Right ventricle myocardium inferior (tissue), 1 donor: ENCODE measurements at places on chromosomes 1 and 21. TPM values are rescaled to one million over a fixed set of nuclear protein-coding genes. Genes with fewer than 3 reads are reported as not detected.

The OR2T29 gene
- not detected for total RNA-seq

DNA sequence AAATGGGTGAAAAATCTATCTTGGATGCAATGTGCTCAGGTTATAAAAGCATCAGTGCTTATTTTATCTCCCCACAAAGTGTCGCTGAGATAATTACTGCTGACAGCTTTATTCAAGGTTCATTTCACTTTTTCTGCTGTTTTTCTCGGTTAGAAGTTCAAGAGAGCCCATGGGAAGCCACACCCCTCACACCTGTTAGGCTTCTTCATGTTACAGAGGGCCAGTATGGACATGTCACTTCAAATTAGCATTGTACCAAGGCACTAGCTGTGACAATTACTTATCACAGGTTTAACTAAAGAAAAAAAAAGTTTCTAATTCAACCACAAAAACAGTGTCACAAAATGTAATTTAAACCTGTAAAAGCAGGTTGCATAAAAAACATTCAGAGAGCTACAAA is 187.3 kb upstream of the DMRTA2 start:
- no peak for DNase-seq

DNA sequence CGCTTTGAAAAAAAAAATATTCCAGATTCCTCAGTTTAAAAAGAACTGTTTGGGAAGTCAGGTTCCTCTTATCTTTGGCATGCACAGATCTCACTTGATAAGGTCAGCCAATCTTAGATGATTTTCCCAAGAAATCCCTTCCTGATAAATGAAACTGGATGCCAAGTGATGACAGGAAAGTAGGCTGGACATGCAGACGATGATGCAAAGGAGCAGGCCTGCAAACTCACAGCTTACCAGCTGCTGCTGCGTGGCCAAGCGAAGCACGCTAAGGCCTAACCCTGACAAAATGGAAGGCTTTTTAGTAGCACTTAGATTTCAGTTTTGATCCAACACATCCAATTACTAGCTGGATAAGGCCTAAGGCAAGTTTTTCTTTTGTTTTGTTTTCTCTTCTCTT is 10.1 kb downstream of the TADA1 start:
- no peak for DNase-seq

DNA sequence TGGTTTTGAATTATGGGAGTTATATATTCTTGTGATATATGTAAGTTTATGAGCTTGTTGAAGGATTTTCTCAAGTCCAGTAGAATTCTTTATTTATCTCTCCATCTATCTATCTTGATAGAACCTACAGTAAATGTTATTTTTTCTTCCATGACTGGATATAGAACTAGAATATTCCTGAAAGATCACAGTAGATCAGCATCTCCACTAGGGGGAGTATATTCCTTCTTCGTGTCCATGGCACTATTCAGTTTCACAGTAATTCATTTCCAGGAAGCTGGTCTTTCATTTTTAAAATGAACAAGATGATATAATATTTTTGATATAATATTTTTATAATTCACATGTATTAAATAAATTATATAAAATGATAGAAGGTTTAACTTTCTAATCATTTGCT is 18.8 kb downstream of the TMPRSS15 start:
- DNase-seq = no peak

The MTARC2 gene
- 27.4 TPM for total RNA-seq

DNA sequence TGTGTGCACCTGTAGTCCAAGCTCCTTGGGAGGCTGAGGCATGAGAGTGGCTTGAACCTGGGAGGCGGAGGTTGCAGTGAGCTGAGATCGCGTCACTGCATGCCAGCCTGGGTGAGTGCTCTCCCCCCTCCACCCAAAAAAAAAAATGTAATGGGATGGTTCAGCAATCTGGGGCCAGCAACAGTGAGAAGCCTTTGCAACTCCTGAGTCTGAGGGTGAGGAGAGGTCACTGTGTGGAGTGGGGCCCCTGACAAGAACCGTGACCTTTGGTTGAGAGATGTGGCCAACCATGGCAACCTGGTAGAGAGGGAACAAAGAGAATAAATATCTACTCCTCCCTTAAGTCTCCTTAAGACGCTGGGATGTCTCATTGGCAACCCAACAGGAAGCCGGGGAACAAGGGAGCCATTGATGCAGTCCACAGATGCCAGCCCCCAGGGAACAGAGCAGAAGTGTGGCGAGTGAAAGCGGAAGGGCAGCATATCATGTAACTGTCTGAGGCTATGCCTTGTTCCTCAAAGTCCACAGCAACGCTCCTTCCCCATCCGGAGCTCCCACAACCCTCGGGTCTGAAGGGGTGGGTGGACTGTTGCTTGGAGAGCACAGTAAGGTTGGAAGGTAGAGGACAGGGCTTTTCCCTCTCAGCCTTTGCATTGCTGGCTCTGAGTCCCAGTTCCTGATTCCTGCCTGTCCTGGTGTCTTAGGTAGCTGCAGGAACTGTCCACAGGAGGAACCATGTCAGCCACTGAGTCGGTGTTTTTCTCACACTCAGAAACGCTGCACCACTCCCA is 8.3 kb downstream of the TRNP1 start:
- DNase-seq = peak; percentile 84

The CDC42 gene
- 151 TPM for total RNA-seq

The AK5 gene
- 0.51 TPM for total RNA-seq

The TRIM67 gene
- 0.11 TPM for total RNA-seq

DNA sequence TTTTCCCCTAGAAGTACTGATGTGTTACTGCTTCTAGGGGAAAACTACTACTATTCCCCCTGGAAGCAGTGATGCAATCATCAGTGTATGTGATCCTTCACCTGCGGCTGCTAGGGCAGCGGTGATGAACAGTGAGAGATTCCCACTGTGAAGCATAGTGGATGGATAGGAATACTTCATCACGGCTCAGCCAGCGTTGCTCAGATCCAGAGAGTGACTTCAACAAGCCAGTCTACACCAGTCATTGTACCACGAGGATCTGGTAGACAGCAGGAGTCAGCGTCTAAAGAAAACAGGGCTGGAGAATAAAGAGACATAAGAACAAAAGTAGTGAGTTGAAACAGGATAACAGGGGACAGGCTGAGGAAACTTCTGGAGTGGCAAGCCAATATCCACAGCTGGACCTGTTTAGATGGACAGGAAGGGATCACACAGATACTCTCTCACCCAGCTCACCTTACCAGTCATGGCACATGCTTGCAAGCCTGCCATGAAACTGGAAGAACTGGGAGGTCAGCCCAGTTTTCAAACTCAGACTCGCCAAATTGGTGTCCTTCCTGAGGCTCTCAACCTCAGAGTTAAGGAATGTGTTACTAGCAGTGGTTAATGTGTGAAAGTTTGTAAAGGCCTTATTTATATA is 42.4 kb upstream of the LRRC52 start:
- DNase-seq = no peak

- peak; percentile 44 for DNase-seq
Measured at GRCh38 chr1:1206376-1206965, at the start of gene TNFRSF18. Gene TNFRSF18, minus strand, starts transcription at chr1:1206592. Its CDS starts 21 bp downstream, at chr1:1206571.

DNA sequence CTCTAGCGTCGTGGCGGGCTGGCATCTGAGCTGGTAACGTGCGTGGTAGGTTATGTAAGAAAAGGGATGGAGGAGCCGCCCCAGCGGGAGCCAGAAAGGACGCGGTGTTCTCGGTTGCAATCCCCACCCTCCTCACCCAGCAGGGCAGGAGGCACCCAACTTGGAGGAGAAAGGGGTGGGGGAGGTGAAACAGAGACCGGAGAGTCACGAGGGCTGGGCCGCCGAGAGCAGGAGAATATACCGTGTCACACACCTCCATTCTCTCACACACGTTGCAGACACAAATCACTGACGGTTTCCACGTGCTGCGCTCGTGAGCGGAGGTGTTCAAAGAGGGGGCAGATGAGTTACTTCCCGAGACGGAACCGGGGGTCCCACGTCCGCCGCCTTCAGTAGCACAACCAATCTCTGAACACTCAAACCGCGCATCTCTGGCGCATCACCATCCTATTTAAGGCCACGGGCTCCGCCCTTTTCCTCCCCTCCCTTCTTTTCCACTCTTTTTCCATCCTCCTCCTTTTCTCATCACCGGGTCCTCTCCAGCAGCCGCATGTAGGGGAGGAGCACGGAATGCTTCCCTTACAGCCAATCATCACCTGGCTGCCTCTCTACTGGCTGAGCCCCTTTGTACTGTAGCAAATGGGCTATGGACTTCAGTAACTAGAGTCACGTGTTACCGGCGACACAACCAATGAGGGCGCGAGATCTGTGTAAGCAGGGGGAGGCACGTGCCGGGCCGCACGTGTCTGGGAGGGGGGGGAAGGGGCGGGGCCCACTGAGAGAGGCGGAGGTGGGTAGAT is at the start of gene CIART:
TSS of gene CIART (plus strand) at position 797 of the 800 bp plus-strand sequence. CDS start 714 bp downstream, outside the sequence.
- DNase-seq = peak; percentile 96

DNA sequence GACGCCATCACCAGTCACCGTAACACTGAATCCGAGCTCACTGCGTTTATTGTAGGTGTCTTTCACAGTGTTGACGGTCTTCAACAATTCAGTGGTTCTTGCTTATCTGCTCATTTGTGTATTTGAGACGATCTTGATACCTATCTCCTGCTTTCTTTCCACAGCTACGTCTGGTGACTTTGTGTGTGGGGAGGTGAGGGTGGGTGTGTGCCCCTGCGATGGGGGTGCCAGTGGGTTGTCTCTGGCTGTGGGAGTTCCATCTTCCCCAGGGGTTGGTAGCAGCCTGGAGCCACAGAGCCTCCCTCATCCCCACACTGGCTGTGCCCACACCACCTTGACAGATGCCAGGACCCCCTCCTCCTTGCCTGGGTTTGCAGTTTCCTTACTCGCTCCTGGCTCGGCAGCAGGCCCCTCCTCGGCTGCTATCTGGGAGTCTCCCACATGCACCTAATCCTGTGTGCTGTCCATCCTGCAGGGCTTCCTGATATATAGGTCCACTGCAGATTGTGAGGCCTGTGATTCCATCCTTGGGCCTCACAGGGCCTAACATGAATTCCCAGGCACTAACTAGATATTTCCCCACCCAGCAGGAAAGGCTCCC is 6.3 kb upstream of the PARP1 start:
- no peak for DNase-seq
